Caco-2 (cell line): ENCODE measurements at places on chromosomes 6 and 20. TPM values are rescaled to one million over a fixed set of nuclear protein-coding genes. Genes with fewer than 3 reads are reported as not detected.

ULBP1 gene
- total RNA-seq = 5.4 and 7.7 TPM in 2 replicates

DDO gene
- not detected in 2 replicates for total RNA-seq

HLA-DRA gene
- total RNA-seq = not detected in 2 replicates

RIMS4 gene
- total RNA-seq = 7.8 and 9.0 TPM in 2 replicates

MYLK2 gene
- 0.77 and 0.91 TPM in 2 replicates for total RNA-seq

ADGRF4 gene
- total RNA-seq = 10.6 and 11.2 TPM in 2 replicates

- no peak for DNase-seq
- no peaks in the 10 kb centered on the region for H3K27me3 ChIP-seq
- H3K27ac ChIP-seq = no peak overlapping the region
- no peak overlapping the region for H3K4me3 ChIP-seq
These were observed 90.2 kb upstream of the SULF2 start for GRCh38 chr20:47875297-47876025.

GRCh38 chr6:65569505-65569904 lies 137.5 kb downstream of the EYS start:
- no peak for DNase-seq
- no peaks in the 10 kb centered on the region for H3K27me3 ChIP-seq
- H3K36me3 ChIP-seq = no peaks in the 10 kb centered on the region

DNA sequence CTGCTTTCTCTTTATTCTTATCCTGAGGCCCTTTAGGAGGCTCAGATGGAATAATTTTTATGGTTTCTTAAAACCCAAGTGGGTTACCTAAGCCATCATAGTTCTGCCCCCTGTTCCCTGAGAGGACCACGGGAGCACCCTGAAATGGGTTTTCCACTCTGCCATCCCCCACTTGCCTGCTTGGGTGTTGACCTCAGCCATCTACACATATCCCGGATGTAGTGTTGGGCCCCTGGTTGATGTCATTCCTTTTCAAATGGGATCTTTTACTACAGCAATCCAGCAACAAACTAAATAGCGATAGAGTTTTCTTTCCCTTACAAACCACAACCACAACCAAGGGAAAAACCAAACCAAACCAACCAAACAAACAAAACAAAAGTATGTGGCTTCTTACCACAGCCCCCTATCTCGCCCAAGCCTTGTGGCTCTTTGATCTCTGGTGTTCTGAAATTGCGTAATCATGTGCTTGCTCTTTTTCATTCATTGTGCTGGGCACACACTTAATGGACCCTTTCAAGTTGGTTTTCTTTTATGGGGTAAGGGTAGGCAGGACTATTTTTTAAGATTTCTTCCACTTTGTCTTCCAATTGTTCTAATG lies 154.9 kb downstream of the ESR1 start:
- no peak overlapping the region for H3K27ac ChIP-seq
- no peaks in the 10 kb centered on the region for H3K36me3 ChIP-seq
- no peak for DNase-seq
- H3K27me3 ChIP-seq = no peaks in the 10 kb centered on the region
- H3K4me1 ChIP-seq = peaks cover 19% of the 10 kb centered on the region

DNA sequence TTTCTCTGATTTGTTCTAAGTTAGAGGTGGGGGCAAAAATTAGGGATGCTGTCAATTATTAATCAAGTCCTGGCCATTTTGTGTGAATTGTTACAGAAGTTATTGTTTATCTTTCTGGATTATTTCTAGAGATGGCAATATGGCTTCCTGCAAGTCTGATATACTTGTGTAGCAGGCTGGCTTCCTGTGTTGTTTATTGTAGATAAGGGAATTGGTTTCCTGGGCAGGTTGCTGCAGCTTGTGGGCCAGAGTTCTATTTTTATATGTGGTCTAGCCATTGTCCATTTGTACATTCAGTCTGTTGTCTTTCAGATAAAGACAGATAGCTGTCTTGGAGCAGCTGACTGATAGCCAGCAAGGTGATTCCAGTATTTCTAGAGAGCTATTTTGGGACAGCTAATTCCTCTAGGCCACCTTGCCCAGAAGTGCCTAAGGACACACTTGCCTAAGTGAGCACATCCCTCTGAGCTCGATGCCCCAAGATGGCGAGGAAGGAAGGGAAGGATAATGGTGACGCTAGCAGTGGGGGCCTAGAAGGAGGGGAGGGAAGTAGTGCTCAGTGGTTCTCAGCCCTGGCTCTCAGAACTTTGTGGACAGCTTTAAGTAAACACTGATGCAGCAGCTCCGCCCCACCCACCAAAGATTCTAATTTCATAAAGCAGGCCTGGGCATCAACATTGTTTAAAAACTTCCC lies 25.5 kb downstream of the DDO start:
- no peak for DNase-seq
- H3K27me3 ChIP-seq = no peaks in the 10 kb centered on the region
- no peaks in the 10 kb centered on the region for H3K36me3 ChIP-seq
- H3K4me3 ChIP-seq = no peak overlapping the region

- H3K36me3 ChIP-seq = no peaks in the 10 kb centered on the region
- DNase-seq = no peak
- no peak overlapping the region for H3K4me3 ChIP-seq
- no peak overlapping the region for H3K27ac ChIP-seq
These were observed 1212.1 kb upstream of the CITED2 start for GRCh38 chr6:140586426-140587061.

GRCh38 chr6:89952686-89953085 lies 58.4 kb downstream of the GJA10 start:
- H3K4me3 ChIP-seq = no peak overlapping the region
- H3K4me1 ChIP-seq = no peaks in the 10 kb centered on the region
- no peaks in the 10 kb centered on the region; the same call in 1 of the 2 replicates for H3K27me3 ChIP-seq
- no peak for DNase-seq
- H3K27ac ChIP-seq = no peak overlapping the region

DNA sequence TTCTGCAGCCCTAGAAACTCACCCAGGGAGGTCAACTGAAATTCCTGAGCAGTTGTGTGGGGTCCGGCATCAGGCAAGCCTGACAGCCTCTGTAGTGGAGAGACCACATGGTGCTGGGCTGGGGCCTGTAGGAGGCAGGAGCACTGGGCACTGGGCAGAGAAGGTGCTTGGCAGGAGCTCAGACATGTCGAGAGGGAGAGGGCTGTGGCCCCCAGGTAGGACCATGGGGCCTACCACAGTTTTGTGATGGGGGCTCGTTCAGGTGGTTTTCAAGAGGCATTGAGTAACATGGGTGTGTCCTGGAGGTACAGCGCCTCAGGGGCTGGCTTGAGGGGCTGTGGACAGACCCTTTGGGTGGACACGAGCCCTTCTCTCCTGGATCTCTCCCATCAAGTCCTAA lies 15.9 kb downstream of the SLC22A23 start:
- H3K4me3 ChIP-seq = no peak overlapping the region
- no peaks in the 10 kb centered on the region for H3K27me3 ChIP-seq
- peaks cover 64% of the 10 kb centered on the region for H3K4me1 ChIP-seq

DNA sequence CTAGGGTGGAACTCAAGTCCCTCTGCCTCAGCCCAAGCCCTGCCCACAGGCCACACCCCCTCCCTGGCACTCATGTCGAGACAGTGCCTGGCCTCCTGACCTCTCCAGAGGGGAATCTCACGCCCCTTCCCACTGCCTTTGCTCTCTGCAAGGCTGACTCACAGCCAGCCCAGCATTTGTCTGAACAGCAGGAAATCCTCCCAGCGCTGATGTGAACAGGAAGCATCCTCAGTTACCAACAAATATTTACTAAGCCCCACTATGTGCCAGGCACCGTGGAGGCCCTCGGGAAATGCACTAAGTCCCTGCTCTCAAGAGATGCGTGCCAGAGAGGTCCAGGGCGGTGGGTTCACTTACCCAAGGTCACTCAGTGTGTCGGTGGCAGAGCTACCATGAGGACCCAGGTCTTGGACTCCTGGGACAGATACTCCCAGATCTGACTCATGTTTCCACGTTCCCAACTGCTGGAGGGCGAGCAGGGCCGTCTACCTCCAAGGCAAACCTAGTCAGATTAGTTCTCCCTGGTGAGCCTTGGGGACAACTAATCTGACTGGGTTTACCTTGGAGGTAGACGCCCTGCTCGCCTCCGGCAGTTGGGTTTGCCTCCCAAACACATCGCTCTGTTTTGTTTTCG lies 7.8 kb downstream of the ADA start:
- H3K27ac ChIP-seq = no peak overlapping the region
- H3K36me3 ChIP-seq = no peaks in the 10 kb centered on the region
- H3K27me3 ChIP-seq = no peaks in the 10 kb centered on the region
- H3K4me1 ChIP-seq = peaks cover 20% of the 10 kb centered on the region
- H3K4me3 ChIP-seq = no peak overlapping the region
- DNase-seq = peak; percentile 33

- no peaks in the 10 kb centered on the region for H3K4me1 ChIP-seq
- no peaks in the 10 kb centered on the region; the same call in 1 of the 2 replicates for H3K27me3 ChIP-seq
- no peak for DNase-seq
These were observed 2.2 kb upstream of the PRDM13 start for GRCh38 chr6:99604166-99605073.

GRCh38 chr20:7272512-7272911 lies 505.0 kb downstream of the BMP2 start:
- no peak overlapping the region for H3K27ac ChIP-seq
- DNase-seq = peak; percentile 38
- no peaks in the 10 kb centered on the region for H3K27me3 ChIP-seq
- no peaks in the 10 kb centered on the region for H3K4me1 ChIP-seq
- H3K4me3 ChIP-seq = no peak overlapping the region
- H3K36me3 ChIP-seq = no peaks in the 10 kb centered on the region
